ENCODE measurements at places on chromosomes 6 and 20.

DNA sequence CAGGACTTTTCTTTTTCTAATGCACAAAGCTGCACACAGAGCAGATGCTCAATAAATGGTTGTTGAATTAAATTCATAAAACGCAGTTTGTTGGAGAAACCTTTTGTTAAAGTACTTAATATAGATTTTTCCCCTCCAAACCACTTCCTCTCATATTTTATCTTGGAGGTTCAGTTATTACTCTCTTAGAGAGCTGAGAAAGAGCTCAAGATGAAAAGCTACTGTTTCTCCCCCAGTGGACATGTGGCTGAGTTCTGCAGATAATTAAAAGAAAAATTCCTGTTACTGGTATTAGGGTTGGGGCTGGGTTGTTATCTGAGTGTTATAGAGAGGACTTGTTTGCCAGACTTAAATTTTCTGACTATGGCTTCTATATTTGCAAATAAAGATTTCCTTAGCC lies 294.0 kb downstream of the TBC1D7 start:
- no peak for DNase-seq

DNA sequence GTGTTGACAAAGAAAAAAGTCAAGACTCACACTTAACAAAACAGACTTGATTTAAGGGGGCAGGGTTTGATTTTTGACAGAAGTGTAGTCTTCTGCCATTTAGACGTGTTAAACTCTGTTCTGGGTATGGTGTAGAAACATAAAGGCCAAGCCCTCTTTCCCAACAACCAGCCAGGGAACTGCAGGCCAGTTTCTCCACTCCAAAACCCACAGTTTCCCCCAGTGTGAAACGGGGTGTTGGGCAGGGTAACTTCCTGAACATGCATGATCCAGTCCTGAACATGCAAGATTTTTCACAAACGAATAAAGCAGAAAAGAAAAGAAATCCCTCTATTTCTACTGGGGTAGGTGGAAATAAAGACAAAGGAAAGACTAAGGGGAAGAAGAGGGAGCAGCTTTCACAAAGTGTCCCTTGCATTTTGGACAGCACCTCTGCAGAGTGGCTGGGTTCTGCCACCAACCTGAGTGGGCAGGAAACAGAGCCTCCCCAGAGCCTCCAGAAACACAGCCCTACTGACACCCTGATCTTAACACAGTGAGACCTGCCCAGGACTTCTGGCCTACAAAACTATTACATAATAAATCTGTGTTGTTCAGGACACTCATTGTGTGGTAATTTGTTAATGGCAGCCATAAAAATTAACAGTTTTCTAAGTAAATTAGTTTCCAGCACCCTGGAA lies 7.5 kb downstream of the APMAP start:
- no peak for DNase-seq

- no peak for DNase-seq
Observed at GRCh38 chr6:158205169-158205944, 37.2 kb downstream of the GTF2H5 start.

GRCh38 chr20:5448449-5449118 lies 131.8 kb upstream of the PROKR2 start:
- DNase-seq = peak; percentile 35

DNA sequence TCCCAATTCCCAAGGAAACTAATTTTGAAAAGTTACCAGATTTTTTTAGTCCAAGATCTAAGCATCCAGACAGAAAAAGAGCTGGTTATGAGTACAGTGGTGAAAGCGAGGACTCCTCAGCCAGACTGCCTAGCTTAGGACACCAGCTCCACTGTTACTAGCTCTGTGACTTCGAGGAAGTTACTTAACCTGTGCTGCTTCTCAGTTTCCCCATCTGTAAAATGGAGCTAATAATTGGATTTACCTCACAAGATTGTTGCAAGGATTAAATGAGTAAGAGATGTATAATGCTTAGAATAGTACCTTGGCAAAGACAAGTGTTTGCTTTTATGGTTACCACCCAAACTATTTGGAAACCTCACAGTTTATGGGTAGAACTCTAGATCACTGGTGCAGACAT lies 1.1 kb downstream of the NT5DC1 start:
- DNase-seq = no peak

GRCh38 chr6:158387578-158387977 lies 75.3 kb downstream of the TULP4 start:
- DNase-seq = no peak

DNA sequence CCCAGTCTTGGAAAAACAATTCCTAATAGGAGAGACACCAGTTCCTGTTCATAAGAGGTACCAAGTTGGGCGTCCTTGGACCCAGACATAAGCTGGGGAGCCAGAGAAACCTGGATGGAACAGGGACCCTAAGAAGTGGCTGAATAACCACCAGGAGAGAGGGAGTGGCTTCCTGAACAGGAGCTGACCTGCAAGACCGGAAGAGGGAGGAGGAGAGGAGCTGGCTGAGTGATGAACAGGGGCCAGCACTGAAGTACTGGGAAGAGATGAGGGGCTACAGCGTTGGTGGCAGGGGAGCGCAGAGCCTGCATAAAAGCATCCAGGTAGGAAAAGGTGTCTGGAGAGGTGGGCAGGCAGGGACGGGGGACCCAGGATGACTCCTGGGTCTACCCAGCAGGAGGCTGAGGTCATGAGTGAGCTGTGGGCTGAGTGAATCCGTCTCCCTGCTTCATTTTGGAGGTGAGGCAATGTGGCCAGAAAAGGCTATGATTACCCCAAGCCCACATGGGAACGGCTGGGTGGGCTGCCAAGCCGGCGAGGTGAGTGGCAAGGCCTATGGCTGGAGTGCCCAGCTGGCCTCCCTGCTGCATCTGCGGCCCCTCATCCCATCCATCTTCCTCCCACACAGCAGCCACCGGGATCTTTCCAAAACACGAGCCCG lies 34.4 kb upstream of the ZFAND3 start:
- no peak for DNase-seq

DNA sequence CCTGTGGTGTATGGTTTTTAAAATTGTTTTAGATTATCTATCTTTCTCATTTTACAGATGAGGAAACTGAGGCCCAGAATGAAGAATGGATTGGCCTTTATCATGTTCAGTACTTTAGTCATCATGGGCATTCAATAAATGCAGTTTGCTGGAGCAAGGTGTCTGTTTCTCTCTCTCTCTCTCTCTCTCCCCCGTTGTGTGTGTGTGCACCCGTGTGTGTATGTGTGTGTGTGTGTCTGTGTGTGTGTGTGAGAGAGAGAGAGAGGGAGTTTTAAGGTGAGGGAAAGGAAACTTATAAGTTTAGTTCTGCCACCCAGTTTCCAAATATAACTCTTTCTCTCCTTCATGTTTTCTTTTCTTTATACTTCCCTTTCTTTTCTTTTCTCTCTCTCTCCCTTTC lies 62.4 kb downstream of the CTNNBL1 start:
- no peak for DNase-seq

GRCh38 chr6:344816-345340 lies 46.7 kb upstream of the IRF4 start:
- DNase-seq = no peak

DNA sequence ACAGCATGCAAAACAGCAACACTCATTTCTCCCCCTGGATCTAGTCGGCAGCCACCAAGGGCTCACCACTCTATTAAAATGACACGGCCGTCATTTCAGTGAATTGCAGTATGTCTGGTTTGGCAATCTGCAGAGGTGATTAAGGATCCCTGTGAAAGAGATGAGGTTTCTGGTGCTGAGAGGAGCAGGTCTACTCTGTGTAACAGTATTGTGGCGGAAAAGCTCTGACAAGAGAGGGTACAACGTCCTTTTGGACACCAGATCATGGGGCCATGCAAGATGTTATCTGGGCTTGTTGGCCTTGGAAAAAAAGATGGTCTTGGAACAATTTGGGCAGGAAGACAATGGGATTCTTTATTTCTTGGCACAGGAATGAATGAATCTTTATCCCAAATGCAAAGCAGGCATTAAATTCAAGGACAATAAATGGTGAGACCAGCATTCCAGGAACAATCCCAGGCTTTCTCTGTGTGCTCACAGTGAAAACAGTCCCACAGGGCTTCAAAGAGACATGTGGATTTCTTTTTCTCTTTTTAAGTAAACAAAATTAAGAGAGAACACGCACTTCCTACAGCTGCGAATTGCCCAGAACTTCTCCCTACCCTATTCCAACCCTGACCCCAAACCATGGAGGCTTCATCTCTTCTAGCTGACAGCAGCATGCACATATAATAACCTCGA lies 33.7 kb upstream of the ADGRF1 start:
- no peak for DNase-seq

GRCh38 chr20:62655282-62656196 lies 13.2 kb downstream of the SLCO4A1 start:
- no peak for DNase-seq

DNA sequence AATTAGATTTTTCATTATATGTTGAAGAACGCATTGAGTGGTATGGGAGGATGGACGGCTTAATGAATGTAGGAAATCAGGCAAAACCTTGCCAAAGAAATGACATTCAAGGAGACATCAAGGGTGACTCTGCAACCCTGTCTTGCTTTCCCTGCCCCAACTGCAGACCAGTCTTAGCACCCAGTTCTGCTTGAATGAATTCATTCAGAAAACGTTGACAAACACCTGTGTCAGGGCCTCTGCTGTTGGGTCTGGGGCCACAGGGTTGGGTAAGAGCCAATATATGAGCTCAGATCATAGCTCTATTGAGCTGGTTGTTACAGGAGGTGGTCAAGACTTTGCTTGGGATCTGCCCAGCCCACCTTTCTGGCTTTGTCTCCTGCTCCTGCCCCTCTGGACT lies 7.7 kb upstream of the ASXL1 start:
- no peak for DNase-seq

DNA sequence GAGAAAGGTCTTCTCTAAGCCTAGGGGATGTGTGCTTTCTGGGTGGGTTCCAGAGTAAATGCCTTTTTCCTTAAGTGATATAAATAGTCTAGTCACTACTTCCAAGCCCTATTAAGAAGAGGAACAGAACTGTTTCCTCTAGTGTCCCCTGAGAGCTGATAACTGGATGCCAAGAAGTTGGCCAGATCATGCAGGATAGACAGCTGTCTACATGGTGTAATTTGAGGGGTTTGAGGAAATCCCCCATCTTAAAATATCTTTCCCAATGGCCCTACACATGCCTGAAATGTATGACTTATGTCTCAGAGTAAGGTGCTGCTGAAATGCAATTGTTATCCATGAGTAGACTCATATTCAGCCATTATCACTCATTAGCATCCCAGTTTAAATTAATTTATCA lies 20.2 kb upstream of the PIM1 start:
- no peak for DNase-seq

DNA sequence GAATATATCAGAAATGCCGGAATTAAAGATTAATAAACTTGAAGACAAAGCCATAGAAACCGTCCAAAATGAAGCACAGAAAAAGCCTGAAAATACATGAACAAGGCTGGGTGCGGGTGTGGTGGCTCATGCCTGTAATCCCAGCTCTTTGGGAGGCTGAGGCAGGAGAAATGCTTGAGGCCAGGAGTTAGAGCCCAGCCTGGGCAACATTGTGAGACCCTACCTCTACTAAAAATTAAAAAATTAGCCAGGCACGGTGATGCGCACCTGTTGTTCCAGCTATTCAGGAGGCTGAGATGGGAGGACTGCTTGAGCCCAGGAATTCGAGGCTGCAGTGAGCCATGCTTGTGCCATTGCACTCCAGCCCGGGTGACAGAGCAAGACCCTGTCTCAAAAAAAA lies 32.9 kb downstream of the REV3L start:
- no peak for DNase-seq

GRCh38 chr6:105991561-105992314 lies 94.4 kb upstream of the PRDM1 start:
- DNase-seq = peak; percentile 15

GRCh38 chr20:31835977-31836852 lies 9.2 kb downstream of the FOXS1 start:
- DNase-seq = peak; percentile 10

DNA sequence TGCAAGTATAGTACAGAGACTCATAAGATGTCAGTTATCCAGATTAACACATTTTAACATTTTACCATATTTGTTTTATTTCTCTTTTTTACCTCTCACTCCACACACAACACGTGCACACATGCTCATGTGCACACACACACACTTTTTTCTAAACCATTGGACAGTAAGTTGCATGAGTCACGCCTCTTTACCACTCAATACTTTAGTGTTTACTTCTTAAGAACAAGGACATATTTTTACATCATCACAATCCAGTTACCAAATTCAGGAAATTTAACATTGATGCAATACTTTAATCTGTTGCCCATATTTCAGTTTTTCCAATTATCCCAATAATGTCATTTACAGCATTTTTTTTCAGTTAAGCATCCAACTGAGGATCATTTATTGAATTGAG lies 109.0 kb downstream of the RIN2 start:
- DNase-seq = no peak

GRCh38 chr6:109236115-109237076 lies 141.1 kb downstream of the CEP57L1 start:
- DNase-seq = no peak

- DNase-seq = no peak
Observed at GRCh38 chr20:34175079-34175478, 63.0 kb upstream of the EIF2S2 start.

- no peak for DNase-seq
Observed at GRCh38 chr6:132300323-132300949, 100.8 kb downstream of the MOXD1 start.

DNA sequence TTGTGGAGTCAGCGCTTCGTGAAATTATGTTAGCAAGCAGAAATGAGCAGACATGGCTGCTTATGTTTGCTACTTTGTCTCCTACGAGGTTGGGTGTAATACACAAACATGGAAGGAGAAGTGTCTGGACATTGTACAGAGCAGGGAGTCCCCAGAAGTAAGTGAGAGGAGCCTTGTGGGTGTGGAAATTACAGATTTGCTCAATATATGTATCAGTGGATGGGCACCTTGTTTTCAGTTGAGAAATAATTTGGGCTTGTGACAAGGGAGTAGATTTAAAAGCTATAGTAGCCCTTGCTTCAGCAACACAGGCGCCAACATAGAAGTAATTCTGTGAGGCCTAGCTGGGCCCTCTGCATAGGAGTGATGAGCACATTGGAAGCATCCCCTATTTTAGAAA lies 49.2 kb downstream of the HECA start:
- DNase-seq = no peak

GRCh38 chr6:159168536-159169192 lies 536 bp upstream of the FNDC1 start:
- no peak for DNase-seq

- DNase-seq = no peak
Observed at GRCh38 chr6:39806278-39806677, 14.1 kb downstream of the DAAM2 start.

GRCh38 chr6:49406250-49406970 lies 56.6 kb downstream of the MMUT start:
- DNase-seq = no peak

DNA sequence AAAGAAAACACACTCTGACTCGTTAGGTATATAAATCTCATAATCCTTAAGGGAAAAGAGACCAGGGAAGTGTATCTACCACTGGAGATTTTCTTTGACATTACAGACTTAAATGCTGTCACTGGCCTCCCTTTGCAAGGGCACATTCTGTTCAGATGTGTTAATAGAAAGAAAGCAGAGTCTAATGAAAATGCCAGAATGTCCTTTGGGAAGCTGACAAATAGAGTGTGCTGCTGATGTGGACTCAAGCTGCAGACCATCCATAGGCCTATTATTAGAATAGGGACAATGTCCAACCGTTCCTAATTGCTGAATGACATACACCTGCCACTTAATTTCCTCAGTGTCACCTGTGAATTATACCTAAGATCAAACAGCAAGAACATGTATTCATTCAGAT lies 41.2 kb downstream of the SLC35D3 start:
- DNase-seq = no peak

- DNase-seq = no peak
Observed at GRCh38 chr6:130362128-130362527, 3.7 kb upstream of the TMEM200A start.
